Thymus (tissue), 14 donors: ENCODE measurements at places on chromosomes 7 and 10. TPM values are rescaled to one million over a fixed set of nuclear protein-coding genes. Genes with fewer than 3 reads are reported as not detected.

Gene CH25H
- 8.5 TPM for total RNA-seq

Gene TMEM270
- total RNA-seq = 0.09 TPM

Gene TAS2R3
- 0.52 TPM for total RNA-seq

DNA sequence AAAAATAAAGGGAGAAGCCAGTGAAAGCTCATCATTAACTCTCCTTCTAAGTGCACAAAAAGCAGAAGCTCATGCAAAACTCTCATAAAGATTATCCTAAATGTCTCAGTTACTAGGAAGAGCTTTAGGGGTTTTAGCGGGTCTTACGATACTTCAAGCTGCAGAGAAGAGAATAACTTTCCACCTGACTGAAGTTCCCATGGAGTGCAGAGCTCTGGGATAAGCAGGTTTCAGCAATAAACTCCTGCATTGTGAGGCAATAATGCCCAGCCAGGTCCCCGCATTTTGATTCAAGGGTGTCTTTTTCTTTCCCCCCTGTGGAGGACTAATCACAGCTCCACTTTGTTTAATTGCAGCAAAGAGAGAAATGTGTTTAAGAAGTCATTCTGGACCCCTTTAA lies 241.9 kb upstream of the SP8 start:
- no peak for DNase-seq

DNA sequence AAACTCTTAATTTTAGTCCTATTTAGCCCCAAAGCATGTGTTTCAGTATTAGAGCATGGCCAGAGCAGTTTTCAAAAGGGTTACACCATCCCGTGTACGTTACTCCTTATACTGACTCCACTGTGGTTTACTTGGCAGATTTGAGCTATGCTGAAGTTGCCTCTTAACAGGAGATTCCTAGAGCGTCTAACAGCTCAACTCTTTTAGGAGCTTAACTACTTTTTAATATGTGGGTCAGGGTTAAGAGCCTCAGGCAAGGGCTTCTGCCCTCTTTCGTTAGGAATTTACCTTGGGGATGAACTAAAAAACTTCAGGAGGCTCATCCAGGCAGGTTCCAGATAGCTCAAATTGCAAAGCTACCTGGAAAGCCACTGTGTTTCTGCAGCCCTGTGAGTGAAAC lies 674.8 kb upstream of the C7orf33 start:
- DNase-seq = no peak

DNA sequence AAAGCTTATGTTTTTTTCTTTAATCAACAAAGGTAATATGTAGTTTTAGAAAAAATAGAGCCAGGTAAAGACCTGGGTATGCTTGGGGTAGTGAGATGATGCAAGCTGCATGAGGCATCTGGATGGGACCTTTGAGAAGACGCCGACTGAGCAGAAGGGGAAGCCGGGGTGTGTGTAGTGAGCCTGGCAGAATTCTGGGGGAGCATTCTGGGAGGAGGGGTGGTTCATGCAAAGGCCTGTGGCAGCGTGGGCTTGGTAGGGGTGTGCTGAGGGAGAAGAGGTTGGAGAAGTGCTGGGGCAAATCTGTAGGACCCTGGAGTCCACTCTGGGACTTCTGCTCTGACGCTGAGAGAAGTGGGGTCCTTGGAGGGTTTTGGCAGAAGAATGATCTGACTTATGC lies 33.9 kb upstream of the SHH start:
- no peak for DNase-seq

- DNase-seq = no peak
Measured at GRCh38 chr7:48304641-48305040, 133.4 kb downstream of the ABCA13 start.
